ENCODE measurements at places on chromosomes 5 and 9. TPM values are rescaled to one million over a fixed set of nuclear protein-coding genes. Genes with fewer than 3 reads are reported as not detected.
A peak's percentile ranks its signal among the peaks of the same experiment; 100 is the strongest.

- H3K4me1 ChIP-seq: peaks cover 3% of the 10 kb centered on the region
- no peak overlapping the region for H3K4me3 ChIP-seq
- no peak for DNase-seq
- H3K36me3 ChIP-seq: peaks cover 5% of the 10 kb centered on the region
- no peak overlapping the region for H3K27ac ChIP-seq
These were observed 2.6 kb upstream of the GAPVD1 start for GRCh38 chr9:125258832-125259534.

- peaks cover 28% of the 10 kb centered on the region for H3K36me3 ChIP-seq
- no peak overlapping the region for H3K27ac ChIP-seq
- no peaks in the 10 kb centered on the region for H3K27me3 ChIP-seq
- H3K4me1 ChIP-seq: no peaks in the 10 kb centered on the region
These were observed 20.1 kb downstream of the TMEM268 start for GRCh38 chr9:114631166-114631565.

DNA sequence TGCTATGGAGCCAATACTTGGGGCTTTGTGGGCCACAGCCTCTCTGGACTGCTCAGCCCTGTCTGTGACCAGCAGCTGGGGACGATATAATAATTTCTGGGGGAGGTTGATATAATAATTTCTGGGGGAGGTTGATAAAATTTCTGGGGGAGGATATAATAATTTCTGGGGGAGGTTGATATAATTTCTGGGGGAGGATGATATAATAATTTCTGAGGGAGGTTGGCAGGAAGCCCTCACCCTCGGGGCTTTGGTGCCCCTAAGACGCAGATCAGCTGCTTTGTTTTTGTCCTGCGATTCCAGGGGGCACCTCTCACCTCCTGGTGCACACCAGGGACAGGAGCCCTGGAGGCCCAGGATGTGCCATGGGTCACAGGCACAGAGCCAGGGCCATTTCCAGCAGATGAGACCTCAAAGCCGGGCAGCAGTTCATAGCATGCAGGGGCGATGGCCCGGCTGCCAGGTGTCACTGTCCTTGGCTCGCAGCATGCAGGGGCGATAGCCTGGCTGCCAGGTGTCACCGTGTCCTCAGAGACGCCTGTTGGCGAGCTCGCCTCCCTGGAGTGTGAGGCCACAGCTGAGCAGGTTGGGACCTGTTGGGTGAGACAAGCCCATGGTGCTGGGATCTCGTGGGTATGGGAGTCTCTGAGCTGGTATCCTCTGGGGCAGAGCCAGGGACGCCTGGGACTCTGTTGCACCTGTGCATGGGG lies 3.8 kb upstream of the TOR4A start:
- DNase-seq: no peak
- H3K4me1 ChIP-seq: peaks cover 10% of the 10 kb centered on the region
- no peaks in the 10 kb centered on the region for H3K27me3 ChIP-seq
- no peak overlapping the region for H3K4me3 ChIP-seq
- peaks cover 24% of the 10 kb centered on the region for H3K36me3 ChIP-seq

DNA sequence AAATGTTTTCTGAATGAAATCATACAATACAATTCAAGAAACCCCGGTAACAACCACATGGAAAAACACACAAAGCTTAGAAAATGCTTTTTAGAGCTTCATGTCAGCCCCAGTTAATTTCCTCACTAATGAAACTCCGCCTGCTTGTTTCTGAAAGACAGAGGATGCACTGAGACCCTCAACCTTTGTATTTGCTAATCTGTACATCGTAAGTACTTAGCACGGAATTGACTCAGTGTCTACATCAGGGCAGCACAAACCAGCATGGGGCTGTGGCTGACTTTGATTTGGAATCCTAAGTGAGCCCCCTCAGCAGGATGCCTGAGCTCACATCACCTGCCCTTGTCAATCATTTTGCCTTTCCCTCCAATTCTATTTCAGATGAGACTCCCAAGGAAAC lies 499.1 kb upstream of the MPDZ start:
- H3K4me3 ChIP-seq: no peak overlapping the region
- H3K27me3 ChIP-seq: no peaks in the 10 kb centered on the region
- DNase-seq: no peak
- H3K36me3 ChIP-seq: no peaks in the 10 kb centered on the region

DNA sequence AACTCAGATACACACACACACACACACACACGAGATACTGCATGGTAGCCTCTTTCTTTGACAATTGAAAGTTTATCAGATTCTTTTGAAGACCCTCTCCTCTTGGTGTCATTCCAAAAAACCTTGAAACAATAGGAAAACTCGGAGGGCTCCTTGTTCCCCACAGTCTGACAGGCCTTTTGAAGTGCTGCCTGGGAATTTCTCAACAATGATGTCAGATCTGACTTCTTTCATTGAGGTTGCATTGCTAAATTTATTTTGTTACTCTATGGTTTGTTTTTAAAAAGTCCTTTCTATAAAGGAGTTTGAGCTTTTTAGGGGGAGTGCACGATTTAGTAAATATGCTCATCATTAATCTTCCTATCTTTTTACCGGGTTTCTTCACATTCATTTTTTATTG lies 583.9 kb downstream of the SEMA5A start:
- no peaks in the 10 kb centered on the region for H3K27me3 ChIP-seq
- H3K36me3 ChIP-seq: no peaks in the 10 kb centered on the region
- no peak overlapping the region for H3K27ac ChIP-seq
- H3K4me1 ChIP-seq: peaks cover 4% of the 10 kb centered on the region

DNA sequence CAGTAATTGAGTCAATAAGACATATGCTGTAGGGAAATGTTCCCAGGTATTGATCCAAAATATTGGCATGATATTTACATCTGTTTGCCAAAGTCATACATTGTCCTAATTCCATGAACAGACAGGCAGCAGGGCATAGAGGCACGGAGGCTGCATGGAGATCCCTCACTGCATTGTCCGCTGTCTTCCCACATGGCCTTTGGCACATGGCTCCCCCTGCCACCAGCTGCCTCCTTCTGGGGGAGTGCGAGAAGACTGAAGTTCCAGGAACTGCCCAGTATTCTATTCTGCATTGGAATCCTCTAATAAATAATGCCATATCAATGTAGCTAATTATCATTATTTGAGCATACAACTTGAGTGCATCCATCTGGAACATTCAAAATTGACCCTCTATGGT lies 269.0 kb downstream of the FBXL7 start:
- no peaks in the 10 kb centered on the region for H3K36me3 ChIP-seq
- no peak overlapping the region for H3K4me3 ChIP-seq
- no peak for DNase-seq

- no peak overlapping the region for H3K27ac ChIP-seq
- H3K27me3 ChIP-seq: no peaks in the 10 kb centered on the region
- DNase-seq: no peak
- no peaks in the 10 kb centered on the region for H3K4me1 ChIP-seq
These were observed 468.1 kb downstream of the KCTD16 start for GRCh38 chr5:144638787-144639186.

Gene NR2F1
- not detected for total RNA-seq

GRCh38 chr5:61687371-61687770 lies 355.3 kb downstream of the ZSWIM6 start:
- H3K27me3 ChIP-seq: no peaks in the 10 kb centered on the region
- no peak overlapping the region for H3K27ac ChIP-seq
- no peaks in the 10 kb centered on the region for H3K4me1 ChIP-seq
- no peak overlapping the region for H3K4me3 ChIP-seq
- no peaks in the 10 kb centered on the region for H3K36me3 ChIP-seq

- H3K4me1 ChIP-seq: peaks cover 3% of the 10 kb centered on the region
- H3K27me3 ChIP-seq: no peaks in the 10 kb centered on the region
- no peaks in the 10 kb centered on the region for H3K36me3 ChIP-seq
- no peak overlapping the region for H3K4me3 ChIP-seq
- DNase-seq: no peak
- no peak overlapping the region for H3K27ac ChIP-seq
These were observed 157.3 kb upstream of the DAPK1 start for GRCh38 chr9:87340391-87340790.

Gene OR1J2
- total RNA-seq: not detected

DNA sequence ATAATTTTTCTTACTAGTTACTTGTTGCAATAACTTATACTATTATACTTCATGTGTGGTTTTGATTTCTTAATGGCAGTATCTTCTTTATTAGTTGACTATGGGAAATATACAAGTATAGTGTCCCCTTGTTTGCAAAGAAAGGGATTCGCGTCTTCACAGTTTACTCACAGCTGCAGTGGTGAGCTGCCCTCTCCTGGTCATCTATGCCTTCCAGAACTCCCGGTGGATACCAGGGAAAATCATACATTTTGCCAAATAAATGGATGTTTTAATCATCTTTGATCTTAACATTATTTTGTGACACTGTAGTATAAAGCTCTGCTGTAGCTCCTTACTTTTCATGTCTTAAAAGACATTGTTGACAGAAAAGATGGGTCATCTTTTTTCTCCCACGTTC lies 142.0 kb downstream of the ZCCHC7 start:
- H3K36me3 ChIP-seq: no peaks in the 10 kb centered on the region
- peak; percentile 63 for DNase-seq
- H3K4me1 ChIP-seq: no peaks in the 10 kb centered on the region

GRCh38 chr5:6395621-6396020 lies 17.3 kb upstream of the MED10 start:
- H3K27ac ChIP-seq: no peak overlapping the region
- no peaks in the 10 kb centered on the region for H3K4me1 ChIP-seq
- H3K27me3 ChIP-seq: peaks cover 19% of the 10 kb centered on the region
- DNase-seq: peak; percentile 6
- no peak overlapping the region for H3K4me3 ChIP-seq

Gene DCTN3
- total RNA-seq: 50.5 TPM

DNA sequence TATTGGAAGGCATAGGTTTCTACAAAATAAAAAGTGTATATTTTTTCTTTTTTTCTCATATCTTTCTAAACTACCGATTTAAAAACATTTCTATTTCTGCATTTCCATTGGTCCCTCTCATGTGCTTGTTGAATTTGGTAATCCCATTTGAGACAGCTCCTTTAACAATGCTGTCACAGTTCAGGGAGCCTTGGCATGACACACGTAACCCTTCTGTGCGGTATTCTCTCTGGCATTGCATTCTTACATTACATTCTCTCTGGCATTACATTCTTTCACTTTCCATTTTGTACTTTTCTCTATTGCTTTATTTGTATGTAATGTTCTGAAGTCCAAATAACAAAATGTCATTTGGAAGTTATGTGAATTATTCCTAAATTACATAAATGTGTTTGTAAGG lies 150.7 kb upstream of the RASGRF2 start:
- H3K27me3 ChIP-seq: no peaks in the 10 kb centered on the region
- no peak for DNase-seq
- no peaks in the 10 kb centered on the region for H3K4me1 ChIP-seq
- no peak overlapping the region for H3K4me3 ChIP-seq
- peaks cover 10% of the 10 kb centered on the region for H3K36me3 ChIP-seq

GRCh38 chr9:78557540-78557939 lies 260.6 kb downstream of the PSAT1 start:
- no peaks in the 10 kb centered on the region for H3K36me3 ChIP-seq
- H3K4me1 ChIP-seq: no peaks in the 10 kb centered on the region
- no peak overlapping the region for H3K4me3 ChIP-seq
- H3K27me3 ChIP-seq: no peaks in the 10 kb centered on the region
- no peak for DNase-seq
- no peak overlapping the region for H3K27ac ChIP-seq

- H3K4me1 ChIP-seq: peaks cover 17% of the 10 kb centered on the region
- no peaks in the 10 kb centered on the region for H3K27me3 ChIP-seq
- H3K36me3 ChIP-seq: peaks cover 58% of the 10 kb centered on the region
- H3K27ac ChIP-seq: peak overlapping the region; percentile 3
- no peak overlapping the region for H3K4me3 ChIP-seq
These were observed 167.5 kb downstream of the CDK5RAP2 start for GRCh38 chr9:120412425-120412951.

GRCh38 chr5:114447084-114447773 lies 85.4 kb downstream of the KCNN2 start:
- no peaks in the 10 kb centered on the region for H3K27me3 ChIP-seq
- H3K4me1 ChIP-seq: peaks cover 3% of the 10 kb centered on the region
- no peak overlapping the region for H3K27ac ChIP-seq
- no peak for DNase-seq
- H3K4me3 ChIP-seq: no peak overlapping the region

Gene PLAC8L1
- total RNA-seq: 0.52 TPM

GRCh38 chr5:16603295-16603694 lies 13.5 kb downstream of the RETREG1 start:
- H3K27ac ChIP-seq: no peak overlapping the region
- no peaks in the 10 kb centered on the region for H3K4me1 ChIP-seq
- no peak for DNase-seq
- H3K27me3 ChIP-seq: no peaks in the 10 kb centered on the region
- no peak overlapping the region for H3K4me3 ChIP-seq

- H3K27ac ChIP-seq: no peak overlapping the region
- H3K4me3 ChIP-seq: no peak overlapping the region
These were observed 150.9 kb downstream of the ADGRV1 start for GRCh38 chr5:90709323-90710155.

Gene RNF183
- total RNA-seq: 0.50 TPM

- no peak overlapping the region for H3K27ac ChIP-seq
- no peaks in the 10 kb centered on the region for H3K36me3 ChIP-seq
- H3K4me1 ChIP-seq: no peaks in the 10 kb centered on the region
- no peak overlapping the region for H3K4me3 ChIP-seq
These were observed 204.7 kb downstream of the ARRDC3 start for GRCh38 chr5:91178461-91178860.

GRCh38 chr5:72065751-72066255 lies 41.5 kb upstream of the MAP1B start:
- no peak overlapping the region for H3K4me3 ChIP-seq
- DNase-seq: peak; percentile 92
- no peaks in the 10 kb centered on the region for H3K27me3 ChIP-seq
- peak overlapping the region; percentile 4 for H3K27ac ChIP-seq
- H3K4me1 ChIP-seq: peaks cover 10% of the 10 kb centered on the region

Gene PCDHGA11
- total RNA-seq: 10.2 TPM

DNA sequence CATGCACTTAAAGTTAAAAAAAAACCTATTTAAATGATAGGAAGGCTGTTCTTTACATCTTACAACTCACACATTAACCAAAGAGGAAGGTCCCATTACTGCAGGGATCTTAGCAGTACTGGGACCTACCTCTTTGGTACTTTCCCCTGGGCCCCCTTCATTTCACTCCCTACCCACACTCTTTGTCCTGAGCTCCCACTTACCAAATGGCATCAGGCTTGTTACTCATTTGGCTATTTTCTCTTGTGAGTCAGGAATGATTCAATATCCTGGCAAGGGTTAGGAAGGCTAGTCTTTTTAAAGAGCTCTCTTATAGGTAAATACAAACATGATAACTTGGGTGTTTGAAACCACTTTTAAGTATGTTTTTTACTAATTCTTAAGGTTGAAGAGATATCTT lies 117.4 kb upstream of the ELL2 start:
- no peaks in the 10 kb centered on the region for H3K27me3 ChIP-seq
- H3K4me1 ChIP-seq: peaks cover 18% of the 10 kb centered on the region
- no peak overlapping the region for H3K4me3 ChIP-seq

All from endodermal cell (in vitro differentiated cells).